HuH-7 (cell line): ENCODE measurements at places on chromosomes 2 and 18.

DNA sequence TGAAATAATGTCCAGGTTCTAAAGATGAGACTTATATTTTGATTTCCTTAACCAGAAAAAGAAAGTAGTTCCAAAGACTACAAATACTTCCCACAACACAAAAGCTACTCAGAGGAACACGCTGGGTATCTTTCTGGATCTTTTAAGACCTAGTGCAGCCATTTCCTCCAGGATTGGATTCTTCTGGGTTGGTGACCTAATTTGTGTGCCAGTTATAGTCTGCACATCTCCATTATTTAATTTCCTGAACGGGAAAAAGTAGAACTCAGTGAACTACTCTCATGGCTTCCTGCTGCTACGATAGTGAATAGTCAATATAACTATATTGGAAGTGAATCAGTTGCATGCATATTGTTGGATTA, 1.5 kb downstream of the TMEM87B start:
- DNase-seq: no peak

DNA sequence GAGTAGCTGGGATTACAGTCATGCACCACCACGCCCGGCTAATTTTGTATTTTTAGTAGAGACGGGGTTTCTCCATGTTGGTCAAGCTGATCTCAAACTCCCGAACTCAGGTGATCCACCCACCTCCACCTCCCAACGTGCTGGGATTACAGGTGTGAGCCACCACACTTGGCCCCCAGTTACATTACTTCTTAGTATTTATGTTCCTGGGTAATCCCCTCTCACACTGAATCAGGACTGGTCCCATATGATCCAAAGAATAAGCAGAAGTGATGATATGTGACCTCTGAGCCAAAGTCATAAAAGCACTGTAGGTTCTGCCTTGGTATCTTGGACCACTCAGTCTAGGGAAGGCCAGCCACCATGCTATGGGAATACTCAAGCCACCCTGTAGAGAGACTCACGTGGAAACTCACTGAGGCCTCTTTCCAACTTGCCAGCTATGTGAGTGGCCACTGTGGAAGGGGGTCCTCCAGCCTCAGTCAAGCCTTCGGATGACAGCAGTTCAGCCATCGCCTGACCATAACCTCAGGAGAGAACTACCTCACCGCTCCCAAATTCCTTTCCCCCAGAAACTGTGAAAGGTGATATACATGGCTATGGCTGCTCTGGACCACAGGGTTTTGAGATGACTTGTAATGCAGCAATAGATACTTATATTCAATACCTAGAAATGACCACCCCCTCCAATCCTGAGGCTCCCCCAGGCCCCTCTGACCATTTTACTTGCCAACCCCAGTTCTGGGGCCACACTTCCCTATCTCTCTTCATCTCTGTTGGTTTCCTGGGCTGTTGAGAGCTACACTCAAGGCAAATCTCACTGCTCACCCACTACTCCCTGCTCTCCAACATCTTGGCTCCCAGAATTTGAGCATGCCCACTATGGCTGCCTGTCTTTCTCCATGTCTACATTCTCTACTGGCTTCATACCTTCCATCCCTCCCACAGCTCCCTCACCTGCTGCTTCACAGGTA, 80.5 kb downstream of the DDX1 start:
- DNase-seq: no peak

DNA sequence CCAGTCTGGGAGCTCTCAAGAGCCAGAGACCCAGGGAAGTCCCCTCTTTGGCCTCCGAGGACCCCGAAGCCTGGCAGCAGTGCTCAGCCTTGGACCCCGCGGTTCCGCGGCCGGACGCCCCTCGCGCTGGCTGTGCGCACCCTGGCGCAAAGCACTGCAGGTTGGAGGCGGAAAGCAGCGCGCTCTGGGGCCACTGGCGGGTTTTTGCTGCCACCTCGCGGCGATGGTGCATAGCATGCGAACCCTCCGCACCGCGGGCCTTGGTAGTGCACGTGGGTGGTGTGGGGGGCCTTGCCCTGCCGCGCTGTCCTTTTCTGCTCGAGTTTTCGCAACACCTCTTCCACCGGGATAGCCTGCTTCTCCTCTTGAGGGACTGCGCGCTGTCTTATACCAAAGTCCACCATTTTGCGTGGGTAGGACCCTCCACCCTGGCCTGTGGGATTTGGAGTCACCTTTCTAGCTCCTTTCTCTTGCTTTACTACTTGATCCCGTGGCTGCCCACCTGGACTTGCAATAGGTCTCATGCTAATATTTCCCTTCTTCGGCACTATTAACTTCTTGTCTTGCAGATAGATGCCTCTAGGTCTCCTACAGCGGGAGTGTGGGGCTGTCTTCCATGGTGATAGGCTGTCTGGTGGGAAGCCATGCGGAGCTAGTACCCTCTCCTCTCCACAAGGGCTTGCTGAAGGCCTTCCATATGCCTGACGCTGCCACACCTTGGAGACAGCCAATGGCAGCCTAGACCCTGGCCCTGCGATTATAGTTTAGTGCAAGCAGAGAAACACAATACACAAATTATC, 14.3 kb downstream of the SIX3 start:
- peak; percentile 70 for DNase-seq

GRCh38 chr18:51275712-51276476, 78.4 kb upstream of the MEX3C start:
- no peak for DNase-seq

- DNase-seq: no peak
These were observed 120.7 kb downstream of the INHBB start for GRCh38 chr2:120466704-120467054.

DNA sequence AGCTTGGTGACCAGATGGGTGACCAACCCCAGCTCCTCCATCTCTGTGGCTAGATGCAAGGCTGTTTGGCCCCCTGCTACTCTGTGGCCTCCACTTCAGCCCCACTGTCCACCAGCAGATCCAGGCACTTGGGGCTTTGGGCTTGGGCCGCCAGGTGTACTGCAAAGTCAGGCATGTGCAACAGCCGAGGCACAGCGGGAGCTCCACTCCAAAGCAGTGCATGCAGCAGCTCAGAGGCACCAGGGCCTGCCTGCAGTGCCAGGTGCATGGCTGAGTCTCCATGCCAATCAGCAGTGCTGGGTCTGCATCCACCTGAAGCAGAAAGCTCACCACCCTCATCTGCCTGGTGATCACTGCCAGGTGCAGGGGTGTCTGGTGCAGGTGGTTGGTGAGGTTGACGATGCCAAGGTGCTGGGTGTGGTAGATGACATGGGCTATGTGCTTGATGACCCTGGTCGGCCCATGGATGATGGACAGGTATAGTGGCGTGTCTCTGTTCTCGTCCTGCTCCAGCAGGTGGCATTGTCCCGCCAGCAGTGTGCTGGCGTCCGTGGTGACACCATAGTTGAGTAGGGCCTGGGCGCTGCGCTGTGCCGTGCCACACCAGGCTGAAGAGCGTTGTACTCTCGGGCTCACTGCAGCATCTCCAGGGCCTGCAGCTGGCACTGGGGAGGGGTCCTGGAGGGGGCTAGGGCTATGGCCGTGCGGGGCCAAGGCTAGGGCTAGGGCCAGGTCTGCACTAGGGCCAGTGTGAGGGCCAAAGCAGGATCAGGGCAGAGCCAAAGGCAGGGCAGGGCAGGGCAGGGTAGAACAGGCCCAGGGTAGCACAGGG, 1.0 kb upstream of the ANKRD62 start:
- DNase-seq: peak; percentile 97

DNA sequence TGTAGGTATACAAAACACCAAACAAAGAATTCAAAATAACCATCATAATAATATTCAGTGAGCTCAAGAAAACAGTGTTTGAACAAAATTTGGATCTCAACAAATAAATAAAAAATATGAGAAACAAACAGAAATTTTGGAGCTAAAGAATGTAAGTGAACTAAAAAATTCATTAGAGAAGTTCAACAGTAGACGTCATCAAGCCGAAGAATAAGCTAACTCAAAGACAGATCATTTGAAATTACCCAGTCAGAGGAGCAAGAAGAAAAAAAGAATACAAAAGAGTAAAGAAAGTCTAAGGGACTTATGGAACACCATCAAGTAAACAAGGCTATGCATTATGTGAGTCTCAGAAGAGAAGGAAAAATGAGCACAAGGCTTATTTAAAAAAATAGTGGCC, 16.6 kb upstream of the SPP2 start:
- DNase-seq: no peak

DNA sequence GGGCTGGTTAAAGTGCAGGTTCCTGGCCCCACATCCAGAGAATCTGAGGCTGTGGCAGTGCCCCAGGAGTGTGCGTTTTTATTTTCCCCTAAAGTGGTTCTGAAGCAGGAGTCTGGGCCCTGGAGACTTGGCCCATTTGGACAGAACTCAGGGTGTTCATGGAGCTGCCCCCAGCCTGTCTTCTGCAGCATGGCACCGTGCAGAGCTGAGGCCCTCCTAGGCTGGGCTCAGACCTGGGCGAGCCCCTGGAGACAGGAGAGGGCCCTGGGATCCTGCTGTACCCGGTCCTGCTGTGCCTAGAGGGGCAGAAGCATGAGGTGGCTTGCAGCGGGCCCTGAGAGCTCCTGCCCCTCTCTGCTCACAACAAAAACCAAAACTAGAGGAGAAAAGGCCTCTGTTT, 58.8 kb upstream of the B3GNT7 start:
- DNase-seq: no peak

DNA sequence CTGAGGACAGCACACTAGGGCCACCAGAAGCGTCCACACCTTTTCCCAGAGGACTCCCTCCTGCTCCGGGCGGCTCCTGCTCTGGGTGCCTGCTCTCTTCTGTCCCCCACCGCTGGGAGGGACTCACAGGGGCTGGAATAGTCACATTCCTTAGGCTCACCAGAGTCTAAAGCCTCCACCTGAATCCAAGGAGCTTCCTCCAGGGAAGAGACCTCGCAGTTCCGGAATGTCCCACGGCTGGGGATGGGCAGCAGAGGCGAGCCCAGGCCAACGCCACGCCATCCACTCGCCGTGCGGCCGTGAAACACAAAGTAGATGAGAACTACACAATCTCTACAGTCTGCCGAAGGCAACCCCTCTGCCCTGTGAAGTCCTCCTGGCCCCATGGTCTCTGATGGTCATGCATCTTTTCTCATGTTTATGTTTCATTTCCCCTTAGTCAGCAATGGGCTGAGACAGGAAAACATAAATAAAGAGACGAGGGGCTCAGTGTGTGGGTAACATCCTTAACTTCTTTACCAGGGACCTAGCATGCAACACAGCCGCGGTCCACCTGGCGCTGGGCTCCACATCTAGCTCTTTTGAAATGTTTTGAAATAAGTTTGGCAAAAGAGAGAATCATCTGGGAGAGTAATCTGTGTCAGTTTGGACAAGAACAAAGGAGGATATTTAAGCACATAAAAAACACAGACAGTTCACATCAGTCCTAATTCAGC, 98.4 kb downstream of the PXDN start:
- DNase-seq: no peak

DNA sequence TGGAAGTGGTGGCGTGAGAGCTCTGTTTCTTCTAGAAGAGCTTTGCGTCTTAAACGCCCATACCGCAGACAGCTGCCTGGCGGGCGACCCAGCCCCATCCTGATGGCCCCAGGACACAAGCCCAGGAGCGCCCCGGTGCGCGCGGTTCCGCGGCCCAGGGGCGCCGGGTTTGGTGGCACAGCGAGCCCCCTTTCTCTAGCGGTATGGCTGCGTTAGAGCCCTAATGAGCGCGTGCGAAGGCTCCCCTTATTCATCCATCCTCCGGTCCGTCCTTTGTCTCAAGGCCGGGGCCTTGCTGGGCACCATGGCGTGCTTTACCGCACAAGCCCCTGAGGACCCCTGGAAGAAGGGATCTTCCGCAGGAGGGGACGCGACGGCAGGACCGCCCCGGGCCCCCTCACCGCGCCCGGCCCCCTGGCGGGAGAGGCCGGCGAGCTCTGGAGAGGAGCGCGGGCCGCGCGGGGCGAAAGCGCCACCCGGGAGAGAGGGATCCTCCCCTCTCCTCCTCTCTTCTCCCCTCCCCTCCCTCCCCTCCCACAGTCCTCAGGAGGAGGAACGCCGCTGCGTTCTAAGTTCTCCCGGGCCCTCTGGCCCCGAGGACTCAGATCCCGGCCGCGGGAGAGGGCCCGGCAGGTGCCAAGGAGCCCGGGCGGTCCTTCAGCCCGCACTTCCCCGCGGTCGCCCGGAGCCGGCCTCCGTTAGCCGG, 626 bp upstream of the SLC1A4 start:
- DNase-seq: peak; percentile 81

DNA sequence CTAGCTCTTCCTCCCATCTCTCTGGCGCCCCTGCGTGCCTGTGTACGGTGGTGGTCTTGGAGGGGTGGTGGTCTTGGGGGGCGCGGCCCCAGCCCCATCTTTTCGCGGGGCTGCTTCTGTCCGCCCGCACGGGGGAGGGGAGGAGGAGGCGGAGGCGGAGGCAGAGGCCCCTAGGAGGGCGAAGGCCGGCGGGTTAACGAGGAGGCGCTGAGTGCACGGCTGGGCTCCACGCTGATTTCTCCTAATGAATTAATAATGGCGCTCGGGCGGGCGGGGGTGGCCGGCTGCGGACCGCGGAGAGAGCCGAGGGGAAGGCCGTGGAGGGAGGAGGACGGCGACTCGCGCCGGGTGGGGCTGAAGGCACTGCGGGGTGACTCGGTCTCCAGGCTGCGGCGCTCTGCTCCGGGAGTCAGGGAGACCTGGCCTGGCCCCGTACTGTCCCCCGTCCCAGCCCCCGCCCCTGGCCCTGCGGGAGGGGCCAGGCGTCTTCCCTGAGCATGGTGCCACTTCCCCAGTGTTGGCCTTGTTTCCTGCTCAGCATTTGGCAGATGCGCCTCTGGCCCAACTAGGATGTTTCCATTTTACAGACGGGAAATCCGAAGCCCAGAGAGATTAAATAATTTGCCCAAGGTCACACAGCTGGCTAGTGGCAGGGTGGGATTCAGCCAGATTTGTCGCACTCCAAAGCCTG, 6.0 kb downstream of the GAREM2 start:
- peak; percentile 69 for DNase-seq

DNA sequence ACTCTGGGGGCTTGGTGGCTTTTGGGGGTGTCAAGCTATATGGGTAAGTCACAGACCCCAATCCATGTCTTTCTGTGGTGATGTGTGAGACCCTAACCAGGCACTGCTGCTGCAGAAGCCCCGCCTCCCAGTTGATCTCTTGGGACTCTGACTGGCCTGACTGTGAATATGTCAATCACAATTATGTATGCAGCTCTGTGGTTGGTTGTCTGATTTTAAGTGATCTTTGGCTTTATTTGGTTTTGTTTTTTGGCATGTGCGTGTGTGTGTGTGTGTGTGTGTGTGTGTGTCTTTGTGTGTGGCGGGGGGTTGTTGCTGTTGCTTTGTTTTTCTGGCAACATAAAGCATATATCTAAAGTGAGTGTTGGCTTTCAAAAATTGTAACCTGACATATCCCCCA, 78.5 kb upstream of the GLS start:
- DNase-seq: no peak

DNA sequence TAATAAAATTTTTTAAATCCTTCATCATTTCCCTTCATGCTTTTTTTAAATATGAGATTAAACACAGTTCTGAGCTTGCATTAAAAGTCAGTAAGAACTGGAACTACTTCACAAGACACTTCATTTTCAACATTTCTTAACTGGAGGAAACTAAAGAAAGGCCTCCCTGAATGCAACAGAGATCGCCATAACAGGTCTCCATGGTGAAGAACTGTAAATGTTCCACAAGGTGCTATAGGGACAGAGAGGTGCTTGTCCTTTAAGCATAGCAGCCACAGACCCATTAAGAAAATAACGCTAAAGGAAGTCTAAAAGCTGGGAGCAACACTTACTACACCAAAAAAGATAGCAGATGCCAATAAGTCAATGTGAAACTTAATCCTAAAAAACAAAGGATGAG, 8.5 kb downstream of the STAM2 start:
- no peak for DNase-seq

GRCh38 chr18:63887424-63887823, at the start of gene SERPINB2:
Gene SERPINB2, plus strand, starts transcription at chr18:63887705. Its CDS starts 3,740 bp downstream, at chr18:63891445.
- DNase-seq: no peak
